HepG2 (cell line): ENCODE measurements at places on chromosomes 11 and 22. TPM values are rescaled to one million over a fixed set of nuclear protein-coding genes. Genes with fewer than 3 reads are reported as not detected.

Gene KRTAP5-9
- polyA plus RNA-seq: 0.42 TPM in 1 of 2 replicates, not detected in the other

Gene E2F8
- polyA plus RNA-seq: 1.9 and 3.3 TPM in 2 replicates

Gene PVALB
- polyA plus RNA-seq: not detected in 2 replicates

Gene LARGE2
- polyA plus RNA-seq: 8.5 and 12.5 TPM in 2 replicates

Gene YPEL4
- polyA plus RNA-seq: 0.04 TPM in 1 of 2 replicates, not detected in the other

Gene KCNK7
- 0.11 and 0.14 TPM in 2 replicates for polyA plus RNA-seq

Gene MAPK8IP1
- polyA plus RNA-seq: 2.2 and 3.1 TPM in 2 replicates

Gene OR51A4
- polyA plus RNA-seq: not detected in 2 replicates

Gene CSNK2A3
- 1.5 and 1.7 TPM in 2 replicates for polyA plus RNA-seq

Gene PLAAT5
- not detected in 2 replicates for polyA plus RNA-seq

Gene UBQLN3
- polyA plus RNA-seq: 0.08 TPM in 1 of 2 replicates, not detected in the other

Gene ST14
- polyA plus RNA-seq: 0.88 and 1.1 TPM in 2 replicates

Gene MAPK8IP2
- 1.3 and 2.2 TPM in 2 replicates for polyA plus RNA-seq

Gene SORL1
- polyA plus RNA-seq: 138 and 148 TPM in 2 replicates

Gene IL10RA
- polyA plus RNA-seq: 0.03 TPM in 1 of 2 replicates, not detected in the other

Gene FZD4
- polyA plus RNA-seq: 49.1 and 70.4 TPM in 2 replicates

Gene SLCO2B1
- polyA plus RNA-seq: 19.8 and 29.6 TPM in 2 replicates

Gene SYCE3
- polyA plus RNA-seq: 0.29 TPM in 1 of 2 replicates, not detected in the other

Gene ANO5
- polyA plus RNA-seq: 0.03 and 0.08 TPM in 2 replicates

Gene CELSR1
- 0.78 and 0.84 TPM in 2 replicates for polyA plus RNA-seq

Gene OR2AG1
- not detected in 2 replicates for polyA plus RNA-seq

Gene RTN4R
- polyA plus RNA-seq: 0.54 and 0.77 TPM in 2 replicates

Gene OAF
- polyA plus RNA-seq: 92.9 and 94.6 TPM in 2 replicates

Gene MPZL3
- 4.5 and 5.3 TPM in 2 replicates for polyA plus RNA-seq

Gene SLC17A6
- not detected in 2 replicates for polyA plus RNA-seq

Gene CREB3L1
- polyA plus RNA-seq: not detected in 2 replicates

Gene SERPIND1
- polyA plus RNA-seq: 350 and 408 TPM in 2 replicates

Gene COX8A
- polyA plus RNA-seq: 202 and 217 TPM in 2 replicates

Gene MPPED2
- polyA plus RNA-seq: not detected in 2 replicates

Gene BBOX1
- polyA plus RNA-seq: not detected in 2 replicates

Gene TRIM49
- polyA plus RNA-seq: not detected in 2 replicates
